ENCODE measurements at places on chromosomes 6 and 20.

GRCh38 chr6:73585566-73586415, 65.0 kb upstream of the EEF1A1 start:
- DNase-seq: peak; percentile 79

- no peak for DNase-seq
Observed at GRCh38 chr20:58875541-58876134, 23.1 kb downstream of the GNAS start.

DNA sequence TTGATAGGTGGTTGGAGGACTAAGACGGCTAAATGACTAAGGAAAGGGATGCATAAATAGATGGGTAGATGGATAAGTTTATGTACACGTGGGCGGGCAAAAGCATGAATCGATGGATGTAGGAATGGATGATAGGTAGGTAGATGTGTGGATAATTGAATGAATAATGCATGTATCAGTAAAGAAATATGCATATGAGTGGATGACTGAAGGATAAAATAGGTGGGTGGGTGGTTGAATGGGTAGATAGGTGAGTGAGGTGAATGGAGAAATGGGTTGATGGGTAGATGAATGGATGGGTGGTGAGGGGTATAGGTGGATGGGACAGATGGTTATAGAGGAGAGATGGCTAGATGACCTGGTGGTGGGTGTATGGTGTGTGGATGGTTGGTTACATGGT, 20.2 kb downstream of the SLC12A5 start:
- no peak for DNase-seq

GRCh38 chr6:87099472-87099871, 4.6 kb upstream of the CGA start:
- DNase-seq: no peak

- DNase-seq: no peak
Observed at GRCh38 chr6:126233192-126233591, 106.7 kb upstream of the CENPW start.

DNA sequence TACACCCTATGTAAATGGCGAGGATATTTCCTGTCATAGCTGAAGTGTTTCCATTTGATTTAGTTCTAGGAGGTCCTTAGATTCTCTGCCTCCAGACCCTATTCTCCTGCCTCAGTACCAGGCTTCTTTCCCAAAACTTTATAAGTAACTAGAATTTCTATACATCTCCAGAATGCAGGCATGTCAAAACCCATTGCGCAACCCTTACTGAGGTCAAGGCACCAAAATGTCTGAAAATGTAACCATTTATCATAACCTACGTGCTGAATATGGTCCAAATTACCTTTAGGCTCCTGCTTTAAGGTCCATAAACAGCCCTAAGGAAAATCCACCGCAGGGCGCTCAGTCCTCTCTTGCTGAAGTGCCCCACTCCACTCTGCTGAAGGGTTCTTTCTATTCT, 37.5 kb upstream of the MC3R start:
- no peak for DNase-seq

Measured in CD4-positive, alpha-beta T cell treated with Interleukin-17A for 1 hour (primary cell).